CD4-positive, alpha-beta T cell treated with Interleukin-15 for 4 hours (primary cell): ENCODE measurements at places on chromosomes 6 and 20.

DNA sequence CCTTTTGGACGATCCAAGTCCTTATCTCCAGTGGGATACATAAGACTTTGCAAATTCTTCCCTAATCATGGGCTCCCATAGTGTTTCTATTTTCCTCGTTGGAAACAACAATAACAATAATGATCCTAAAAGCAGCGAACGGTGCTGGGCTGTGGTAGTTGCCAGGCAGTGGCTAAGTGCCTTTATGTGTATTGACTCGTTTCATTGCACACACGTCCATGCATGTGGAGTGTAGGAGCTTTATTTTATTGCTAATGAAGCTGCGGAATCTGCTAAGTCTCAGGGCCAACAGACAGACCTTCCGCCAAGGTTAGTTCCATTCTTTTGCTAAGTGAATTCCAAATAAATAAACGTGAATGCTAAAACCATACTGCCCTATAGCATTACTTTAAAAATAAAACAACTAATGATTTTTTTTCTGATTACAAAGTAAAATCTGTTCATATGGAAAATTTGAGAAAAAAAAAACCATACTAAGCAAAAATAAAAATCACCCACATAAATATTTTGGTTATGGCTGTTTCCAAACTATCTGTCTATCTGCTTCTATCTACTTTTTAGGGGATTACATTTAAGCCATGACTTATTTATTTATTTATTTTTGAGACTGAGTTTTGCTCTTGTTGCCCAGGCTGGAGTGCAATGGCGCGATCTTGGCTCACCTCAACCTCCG is 297.9 kb downstream of the BMP7 start:
- no peak for DNase-seq

DNA sequence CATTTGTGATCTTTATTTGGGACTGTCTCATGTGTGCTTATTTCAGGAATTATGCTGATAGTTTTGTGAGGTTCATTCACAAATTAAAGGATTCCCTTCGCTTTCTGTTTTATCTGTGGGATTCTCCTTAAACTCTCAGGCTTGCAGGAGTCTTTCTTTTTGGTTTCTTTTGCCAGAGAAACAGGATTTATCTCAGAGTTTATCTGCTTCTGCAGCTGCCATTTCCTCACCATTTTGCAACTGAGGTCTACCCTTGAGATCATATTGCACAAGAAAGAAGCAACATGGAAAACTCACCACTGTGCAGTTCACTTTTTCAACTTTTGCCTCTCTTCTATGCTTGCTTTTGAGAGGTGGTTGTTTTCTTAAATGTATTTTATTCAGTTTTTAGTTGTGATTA is 201.0 kb downstream of the PRL start:
- DNase-seq = no peak

DNA sequence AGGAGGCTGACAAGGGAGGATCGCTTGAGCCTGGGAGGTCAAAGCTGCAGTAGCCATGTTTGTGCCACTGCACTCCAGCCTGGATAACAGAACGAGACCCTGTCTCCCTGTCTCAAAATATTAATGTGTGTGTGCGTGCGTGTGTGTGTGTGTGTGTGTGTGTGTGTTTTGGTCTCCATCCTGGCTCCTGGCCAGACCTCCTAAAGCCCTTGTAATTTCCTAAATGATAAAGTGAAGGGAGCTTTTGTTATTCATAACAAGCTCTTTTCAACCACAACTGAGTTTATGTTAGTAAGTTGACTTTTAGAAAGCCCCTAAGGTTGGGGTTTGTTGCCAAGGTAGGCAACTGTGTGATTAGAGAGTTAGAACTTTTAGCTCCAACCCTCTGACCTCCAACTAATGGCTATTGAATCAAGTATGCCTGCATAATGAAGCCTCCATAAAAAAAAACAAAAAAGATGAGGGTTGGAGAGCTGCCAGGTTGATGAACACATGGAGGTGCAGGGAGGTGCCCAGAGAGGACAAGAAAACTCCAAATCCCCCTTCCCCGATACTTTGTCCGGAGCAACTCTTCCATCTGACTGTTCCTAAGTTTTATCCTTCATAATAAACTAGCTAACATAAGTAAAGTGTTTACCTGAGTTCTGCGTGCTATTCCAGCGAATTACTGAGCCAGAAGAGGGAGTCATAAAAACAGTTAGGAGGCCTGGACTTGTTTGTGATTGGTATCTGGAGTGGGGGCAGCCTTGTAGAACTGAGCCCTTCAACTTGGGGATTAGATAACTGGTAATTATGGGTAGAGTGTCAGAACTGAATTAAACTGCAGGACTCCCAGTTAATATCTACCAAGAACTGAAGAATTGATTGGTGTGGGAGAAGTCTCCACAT is 5.3 kb upstream of the AIF1 start:
- no peak for DNase-seq

DNA sequence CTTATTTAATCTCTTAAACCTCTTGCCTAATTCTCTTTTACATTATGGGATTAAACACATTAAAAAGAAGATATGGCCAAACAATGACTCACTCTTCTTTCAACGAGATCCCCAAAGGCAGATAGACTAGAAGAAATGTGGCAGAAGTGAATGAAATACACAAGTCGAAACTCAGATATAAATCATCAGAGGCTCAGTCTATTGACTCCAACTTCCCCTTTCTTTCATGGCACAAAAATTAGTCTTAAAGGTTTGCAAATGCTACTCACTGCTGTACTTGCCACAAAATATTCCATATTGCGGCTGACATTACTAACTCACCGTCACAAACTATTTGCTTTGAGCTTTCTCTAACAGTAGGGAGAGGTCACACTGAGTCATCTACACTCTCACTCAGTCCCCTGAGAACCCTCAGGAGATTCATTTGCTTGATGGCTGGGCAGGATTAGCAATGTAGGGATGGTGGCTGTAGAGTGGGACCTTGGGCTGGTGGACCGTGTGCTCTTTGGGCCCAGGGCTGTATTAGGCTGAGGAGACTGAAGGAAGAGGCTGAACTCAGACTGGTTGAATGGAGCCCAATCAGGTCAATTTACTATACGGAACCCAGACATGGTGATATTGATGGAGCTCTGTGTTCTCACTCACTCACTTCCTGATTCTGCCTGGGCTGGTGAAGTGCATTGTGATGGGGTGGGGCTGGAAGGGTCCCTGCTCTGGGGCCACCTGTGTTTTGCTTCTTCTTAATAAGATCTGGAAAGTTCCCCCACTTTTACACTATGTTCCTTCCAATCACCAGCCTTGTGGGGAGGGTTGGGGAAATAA is 42.8 kb upstream of the UBR2 start:
- no peak for DNase-seq

- no peak for DNase-seq
Observed at GRCh38 chr6:56593801-56594318, 48.8 kb downstream of the DST start.

DNA sequence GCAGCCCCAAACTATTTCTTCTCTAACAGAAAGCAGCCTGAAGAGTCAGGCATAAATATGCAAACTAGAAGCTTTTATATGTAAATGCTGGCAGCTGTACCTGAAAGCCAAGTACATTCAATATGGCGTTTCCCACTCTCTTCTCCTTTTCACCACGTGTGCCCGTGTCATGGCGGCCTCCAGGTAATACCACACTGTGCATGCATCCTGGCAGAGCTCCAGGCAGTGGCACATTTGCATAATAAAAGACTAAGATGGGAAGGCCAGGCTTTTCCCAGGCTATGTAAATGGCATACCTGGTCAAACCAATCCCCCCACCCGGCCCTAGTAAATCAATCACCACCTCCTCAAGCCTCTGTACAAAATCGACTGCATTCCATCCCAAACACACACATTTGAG is 120.6 kb downstream of the MMUT start:
- no peak for DNase-seq

- DNase-seq = peak; percentile 25
Observed at GRCh38 chr20:51480507-51481270, 61.8 kb downstream of the NFATC2 start.

DNA sequence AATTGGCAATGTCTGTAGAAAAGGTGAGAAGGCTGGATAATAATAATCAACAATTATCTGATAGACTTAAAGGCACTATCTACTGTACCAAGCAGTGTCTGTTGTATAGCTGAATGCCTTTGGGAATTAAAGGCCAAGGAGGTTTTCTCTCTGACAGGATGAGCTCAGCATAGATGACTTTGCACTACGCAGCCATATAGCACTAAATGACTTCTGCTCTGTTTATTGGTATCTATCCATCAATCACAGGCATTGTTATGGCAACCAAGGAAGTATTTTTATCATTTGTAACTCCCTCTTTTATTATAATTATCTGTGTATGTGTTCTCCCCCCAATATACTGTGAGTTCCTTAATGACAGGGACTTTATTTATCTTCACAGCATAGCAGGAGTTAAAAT is 654.3 kb downstream of the PHF3 start:
- DNase-seq = no peak

- no peak for DNase-seq
Observed at GRCh38 chr6:119205911-119206618, 127.6 kb upstream of the FAM184A start.

DNA sequence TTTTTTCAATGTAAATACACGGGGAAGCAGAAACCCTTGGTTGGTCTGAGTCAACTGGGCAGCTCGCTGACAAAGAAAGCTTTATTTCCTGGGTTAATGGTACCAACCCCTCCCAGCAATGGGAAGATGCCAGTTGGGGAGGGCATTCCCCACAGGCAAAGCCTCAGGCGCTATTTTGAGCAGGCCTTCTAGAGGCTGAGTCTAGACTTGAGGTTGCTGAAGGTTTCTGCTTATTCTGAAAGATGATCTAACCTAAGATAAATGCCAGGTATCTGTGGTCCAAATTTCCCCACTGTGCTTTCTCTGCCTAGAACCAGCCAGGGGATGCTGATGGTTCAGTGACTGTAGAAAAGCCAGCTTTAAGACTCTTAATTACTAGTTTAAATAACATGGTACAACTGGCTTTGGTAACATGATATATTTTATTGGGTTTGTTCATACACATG is 172.5 kb upstream of the JARID2 start:
- DNase-seq = no peak

- peak; percentile 18 for DNase-seq
Observed at GRCh38 chr6:69866351-69866769, at the start of gene COL19A1. Gene COL19A1 (plus strand): TSS chr6:69866556. CDS start chr6:69879568, 13,012 bp downstream.

DNA sequence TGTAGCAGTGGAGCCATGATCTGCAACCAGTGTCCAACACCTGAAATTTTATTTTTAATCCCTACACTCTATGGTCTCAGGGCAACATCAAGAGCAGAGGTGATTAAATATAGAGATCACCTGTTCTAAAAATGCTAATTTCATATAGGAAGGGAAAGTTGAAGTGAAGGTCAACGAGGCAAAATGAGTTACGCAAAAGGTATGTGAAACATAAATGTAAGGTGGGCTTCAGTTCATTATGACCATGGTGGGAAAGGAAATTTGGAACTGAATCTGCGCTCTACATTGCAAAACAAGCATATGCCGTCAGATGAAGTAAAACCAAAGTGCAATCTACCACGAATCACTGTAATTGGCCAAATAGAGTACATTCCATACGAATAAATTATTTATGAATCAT is 35.2 kb upstream of the STMND1 start:
- DNase-seq = no peak

DNA sequence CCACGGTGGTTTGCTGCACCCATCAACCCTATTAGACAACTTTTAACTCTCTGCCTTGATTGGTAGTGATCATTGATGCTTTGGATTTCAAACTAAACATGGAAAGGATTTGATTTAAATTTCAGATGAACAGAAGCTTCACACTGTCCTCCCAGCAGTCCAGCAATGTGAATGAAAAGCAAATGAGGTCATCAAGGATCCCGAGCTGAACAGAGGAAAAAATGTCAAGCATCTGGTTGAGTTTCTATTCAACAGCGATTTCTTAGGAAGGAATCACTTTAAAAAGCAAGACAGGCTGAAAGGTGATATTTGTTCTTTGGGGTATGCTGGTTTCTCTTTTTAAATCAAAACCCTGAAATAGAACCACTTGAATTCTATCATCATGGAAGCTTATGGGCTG is 10.6 kb upstream of the SAMD3 start:
- no peak for DNase-seq

DNA sequence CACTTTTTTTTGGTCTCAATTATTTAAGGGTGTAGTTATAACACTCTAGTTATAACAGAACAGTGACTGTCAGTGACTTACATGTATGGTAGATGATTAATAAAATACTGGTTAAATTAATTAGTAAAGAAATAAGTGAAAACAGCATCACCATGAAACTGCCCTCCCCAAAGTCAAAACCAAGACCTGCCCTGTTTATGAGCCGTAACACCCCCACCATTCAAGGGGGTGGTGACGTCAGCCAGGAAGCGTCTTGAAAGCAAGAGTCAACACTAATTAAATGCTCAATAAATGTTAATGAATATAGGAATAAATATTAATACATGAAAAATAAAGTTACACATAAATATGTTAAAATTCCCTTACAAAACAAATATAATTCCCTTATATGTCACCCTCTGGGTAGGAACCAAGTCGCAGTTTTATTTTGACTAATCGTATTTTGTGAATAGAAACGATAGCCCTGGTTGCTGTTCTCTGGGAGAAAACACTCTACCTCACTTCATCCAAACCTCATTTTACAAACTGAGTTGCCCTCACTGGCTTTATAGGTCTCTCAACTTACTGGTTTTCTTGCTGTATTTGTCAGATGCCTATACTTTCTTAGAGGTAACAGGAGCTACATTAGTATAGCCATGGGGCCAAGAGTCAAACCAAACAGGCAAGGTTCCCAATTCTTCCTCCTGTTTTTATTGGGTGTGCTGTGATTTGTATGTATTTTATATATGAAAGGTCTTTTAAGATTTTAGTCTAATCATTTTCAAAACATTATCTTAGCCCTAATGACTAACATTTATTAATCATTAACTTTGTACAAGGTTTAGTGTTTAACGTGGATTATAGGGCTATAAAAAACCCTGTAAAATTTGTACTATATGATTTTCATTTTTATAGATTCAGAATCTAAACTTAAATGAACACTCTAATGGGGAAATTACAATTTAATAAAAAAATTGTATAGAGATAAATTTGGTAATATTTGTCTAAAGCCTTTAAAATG is 227.9 kb upstream of the IRAK1BP1 start:
- no peak for DNase-seq

- no peak for DNase-seq
Observed at GRCh38 chr20:34040300-34040995, 46.7 kb downstream of the RALY start.

GRCh38 chr6:43989581-43990146 is 137.6 kb downstream of the MRPL14 start:
- DNase-seq = no peak

DNA sequence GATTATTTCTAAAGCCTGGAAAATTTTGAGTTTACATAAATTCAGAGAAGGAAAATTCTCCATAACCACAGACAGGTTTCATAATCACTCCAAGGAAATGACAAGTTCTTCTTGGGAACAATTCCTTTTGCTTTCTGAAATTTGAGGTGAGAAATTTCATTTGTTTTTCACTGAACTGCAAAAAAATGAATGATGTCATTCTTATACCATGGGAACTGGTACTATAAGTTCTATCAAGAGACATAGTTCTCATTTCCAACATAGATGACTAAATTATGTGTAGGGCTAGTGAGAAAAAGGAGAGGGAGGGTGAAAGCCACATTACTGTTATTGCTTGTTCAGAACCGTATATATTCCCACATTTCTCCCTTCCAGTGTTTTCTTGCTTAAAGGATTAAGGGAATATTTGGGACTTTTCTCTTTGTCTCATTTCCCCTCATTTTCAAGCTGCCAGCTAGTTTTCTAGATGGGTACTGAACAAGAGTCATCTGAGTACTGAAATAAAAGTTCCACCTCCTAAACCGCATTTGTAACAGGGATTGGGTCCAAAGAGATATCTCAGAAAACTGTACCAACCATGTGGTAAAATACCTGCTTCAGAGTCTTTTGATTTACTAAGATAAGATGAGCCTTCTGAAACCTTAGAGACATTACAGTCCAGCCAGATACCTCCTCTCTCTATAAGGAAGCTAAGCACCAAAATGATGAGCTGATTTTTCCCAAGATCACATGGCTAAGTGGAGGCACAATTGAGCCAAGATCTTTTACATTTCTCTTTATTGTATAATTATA is 144.3 kb upstream of the PRDM1 start:
- DNase-seq = no peak
